ENCODE measurements at places on chromosomes 7 and 10.
A peak's percentile ranks its signal among the peaks of the same experiment; 100 is the strongest.

DNA sequence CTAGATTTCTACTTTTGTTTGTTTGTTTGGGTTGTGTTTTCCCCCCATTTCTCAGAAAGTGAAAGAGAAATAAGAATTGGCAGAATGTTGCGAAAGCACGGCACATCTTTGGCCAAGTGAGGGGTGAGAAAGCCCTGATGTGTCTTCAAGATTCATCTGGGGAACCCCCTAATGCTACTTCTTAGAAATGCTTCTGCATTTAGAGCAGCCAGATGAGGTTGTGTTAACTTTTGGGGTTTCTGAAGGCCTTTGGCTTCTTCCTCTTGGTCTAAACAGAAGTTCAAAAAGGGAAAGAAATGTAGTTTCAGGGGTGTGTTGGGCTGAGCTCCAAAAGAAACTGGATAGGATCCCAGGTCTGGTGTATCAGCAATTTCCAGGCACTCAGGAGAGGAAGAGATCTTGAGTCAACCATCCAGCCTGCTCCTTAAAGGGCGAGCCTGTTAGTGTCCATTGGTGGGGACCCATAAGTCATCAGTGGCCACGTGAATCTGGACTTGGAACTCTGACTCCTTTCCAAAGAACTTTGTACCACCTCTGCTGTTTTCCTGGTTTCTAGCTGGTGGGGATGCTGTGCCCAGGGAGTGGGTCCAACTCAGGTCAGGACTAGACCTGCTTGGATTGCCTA lies 6.5 kb downstream of the DUSP5 start:
- peak; percentile 66 for DNase-seq

DNA sequence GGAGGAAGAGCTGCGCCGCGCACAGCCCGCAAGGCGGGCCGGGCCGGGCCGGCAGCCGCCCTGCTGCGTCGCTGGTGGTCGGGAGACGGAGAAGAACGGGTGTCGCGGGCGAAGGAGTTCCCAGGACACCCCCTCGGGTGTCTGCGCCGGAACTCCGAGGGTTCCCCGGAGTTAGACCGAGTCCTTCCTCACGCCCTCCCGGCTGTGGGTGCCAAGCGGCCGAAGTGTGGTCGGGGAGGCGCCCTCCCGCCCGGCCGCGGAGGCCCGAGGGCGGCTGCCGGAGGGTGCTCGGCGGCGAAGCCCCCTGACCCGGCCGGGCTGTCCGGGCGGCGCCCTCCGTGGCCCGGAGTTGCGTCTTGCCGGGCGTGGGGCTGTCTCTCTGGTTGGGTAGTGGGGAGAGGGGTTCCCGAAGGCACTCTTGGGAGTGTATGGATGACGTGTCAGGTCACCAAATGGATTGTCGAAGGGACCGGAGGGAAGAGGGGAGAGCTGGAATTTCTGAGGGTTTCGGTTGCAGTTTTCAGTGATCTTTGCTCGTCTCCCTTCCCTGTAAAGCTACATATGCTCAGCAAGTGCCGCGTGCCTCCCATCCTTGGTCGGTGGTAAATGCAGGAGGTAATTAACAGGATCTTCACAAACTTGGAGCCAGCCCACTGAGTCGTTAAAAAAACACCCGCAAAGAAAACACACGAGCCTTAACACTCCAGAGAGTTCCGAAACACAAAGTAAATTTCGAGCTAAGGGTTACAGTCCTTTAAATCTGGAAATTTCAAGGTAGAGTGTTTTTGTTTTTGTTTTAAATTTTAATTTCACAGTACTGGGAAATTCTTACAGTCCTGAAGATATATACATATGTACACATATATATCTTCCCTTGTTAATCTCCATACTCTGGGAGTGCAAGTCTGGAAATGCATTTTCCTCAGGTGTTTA lies 871 bp downstream of the ST7 start:
- peak; percentile 63 for DNase-seq

DNA sequence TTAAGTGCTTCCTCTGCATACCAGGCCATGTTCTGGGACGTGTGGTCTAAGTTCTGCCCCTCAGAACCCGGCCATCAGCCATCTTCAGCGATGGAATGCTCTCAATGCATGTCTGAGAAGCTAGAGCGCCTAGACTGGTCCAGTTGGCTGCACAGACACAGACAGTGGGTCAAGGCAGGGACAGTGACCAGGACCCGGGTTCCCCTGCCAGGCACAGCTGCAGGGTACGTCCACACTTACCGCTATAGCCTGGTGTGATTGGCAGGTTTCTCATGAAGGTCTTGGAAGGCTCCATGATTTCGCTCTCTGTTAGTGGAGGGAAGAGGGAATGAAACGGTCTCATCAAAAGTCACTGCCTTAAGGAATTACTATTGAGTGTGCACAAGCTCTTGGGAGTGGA lies 47.3 kb downstream of the PNLIPRP2 start:
- no peak for DNase-seq

DNA sequence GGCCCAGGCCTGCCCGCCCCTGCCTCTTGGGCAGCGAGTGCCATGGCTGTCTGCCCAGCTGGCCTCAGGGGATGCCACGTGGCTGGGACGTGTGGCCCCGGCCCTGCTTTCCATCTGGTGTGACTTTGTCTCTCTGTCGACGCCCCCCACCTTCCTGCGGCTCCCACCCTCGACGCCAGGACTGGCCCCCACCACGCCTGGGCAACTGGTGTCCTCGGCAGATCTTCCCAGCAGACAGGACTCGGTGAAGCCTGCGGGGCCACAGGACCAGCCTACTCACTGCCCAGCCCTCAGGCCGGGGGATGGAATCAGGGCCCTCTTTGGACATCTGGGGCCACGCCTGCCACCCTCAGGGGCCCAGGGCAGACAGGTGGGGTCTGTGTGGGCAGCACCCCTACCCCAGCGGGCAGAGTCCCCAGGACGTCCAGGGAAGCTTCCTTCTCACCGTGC lies 55.1 kb downstream of the UNCX start:
- DNase-seq, result no peak

DNA sequence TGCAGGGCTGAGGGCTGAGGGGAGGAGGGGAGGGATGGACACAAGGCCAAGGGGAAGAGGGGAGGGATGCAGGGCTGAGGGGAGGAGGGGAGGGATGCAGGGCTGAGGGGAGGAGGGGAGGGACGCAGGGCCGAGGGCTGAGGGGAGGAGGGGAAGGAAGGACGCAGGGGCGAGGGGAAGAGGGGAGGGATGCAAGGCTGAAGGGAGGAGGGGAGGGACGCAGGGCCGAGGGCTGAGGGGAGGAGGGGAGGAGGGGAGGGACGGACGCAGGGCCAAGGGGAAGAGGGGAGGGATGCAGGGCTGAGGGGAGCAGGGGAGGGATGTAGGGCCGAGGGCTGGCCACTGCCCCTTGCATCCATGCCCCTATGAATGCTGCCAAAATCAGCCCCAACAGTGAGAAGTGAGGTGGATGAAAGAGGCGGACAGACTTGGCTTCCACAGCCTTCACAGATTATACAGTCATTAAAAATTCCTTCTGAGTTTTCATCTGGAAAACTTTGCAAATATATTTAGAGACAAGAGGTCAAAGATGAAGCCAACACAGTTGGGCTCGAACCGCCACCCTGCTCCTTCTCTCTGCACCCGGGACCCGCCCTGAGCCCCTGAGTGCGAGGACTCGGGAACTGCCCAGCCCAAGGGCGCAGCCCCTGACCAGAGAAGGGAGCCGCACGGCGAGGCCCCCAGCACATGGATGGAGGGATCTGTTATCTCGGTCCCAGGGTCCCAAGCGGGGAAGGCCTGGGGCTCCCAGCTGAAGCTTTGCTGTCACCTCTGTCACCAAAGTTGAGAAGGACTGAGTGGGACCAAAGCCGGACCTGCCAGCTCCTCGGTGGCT lies 65.8 kb downstream of the DIP2C start:
- no peak for DNase-seq

- no peak for DNase-seq
Observed at GRCh38 chr10:125551247-125551646, 131.7 kb downstream of the TEX36 start.

GRCh38 chr7:55066524-55066923 lies 47.7 kb downstream of the EGFR start:
- DNase-seq, result no peak

- no peak for DNase-seq
Observed at GRCh38 chr7:103325744-103326143, 18.8 kb downstream of the DNAJC2 start.

DNA sequence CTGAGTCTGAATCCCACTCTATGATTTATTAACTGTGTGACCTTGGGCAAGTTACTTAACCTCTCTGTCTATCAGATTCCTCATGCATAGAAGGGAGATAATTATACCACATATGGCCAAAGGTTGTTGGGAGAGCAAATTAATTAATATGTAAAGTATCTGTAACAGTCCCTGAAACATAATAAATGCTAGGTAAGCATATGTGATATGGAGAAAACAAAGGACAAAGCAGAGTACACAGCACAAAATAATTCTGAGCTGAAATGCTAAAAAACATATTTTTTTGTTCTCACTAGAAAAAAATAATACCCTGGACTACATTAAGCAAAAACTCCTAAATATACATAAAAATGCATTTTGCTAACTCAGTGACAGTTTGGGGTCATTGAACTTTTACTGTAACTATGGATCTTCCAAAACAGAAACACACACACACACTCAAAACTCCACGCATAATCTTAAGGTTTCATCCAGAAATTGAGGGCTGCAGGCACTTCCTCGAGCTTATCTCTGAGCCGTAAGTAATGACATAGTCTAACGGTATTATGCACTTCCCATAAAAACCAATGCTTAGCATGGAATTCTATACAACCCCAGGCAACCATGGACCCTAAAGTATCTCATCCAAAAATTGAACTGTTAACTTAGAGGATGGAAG lies 201.7 kb upstream of the PTN start:
- DNase-seq, result no peak

GRCh38 chr10:59868696-59869593 lies 37.4 kb downstream of the CCDC6 start:
- DNase-seq, result no peak

- DNase-seq, result no peak
Observed at GRCh38 chr10:68334672-68335467, 2.1 kb upstream of the PBLD start.

DNA sequence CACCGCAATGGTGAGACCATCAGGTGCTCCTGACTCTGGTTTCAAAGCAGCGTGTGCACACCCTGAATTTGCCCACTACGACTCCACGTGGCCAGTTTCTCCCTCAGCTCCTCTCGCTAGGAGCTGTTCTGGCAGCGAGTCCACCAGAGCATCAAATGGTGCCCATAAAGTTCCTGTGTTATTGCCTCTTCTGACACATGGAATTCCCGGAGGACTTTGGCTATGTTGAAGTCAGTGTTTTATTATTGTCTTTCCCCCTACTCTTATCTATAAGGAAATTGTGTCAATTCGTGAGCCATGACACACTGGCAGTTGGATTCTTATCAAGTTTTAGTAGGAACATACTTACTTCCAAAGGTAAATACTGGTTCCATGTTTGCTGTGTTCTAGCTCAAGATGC lies 53.9 kb upstream of the NPVF start:
- no peak for DNase-seq

GRCh38 chr7:44713141-44713540 lies 35.5 kb upstream of the ZMIZ2 start:
- no peak for DNase-seq

DNA sequence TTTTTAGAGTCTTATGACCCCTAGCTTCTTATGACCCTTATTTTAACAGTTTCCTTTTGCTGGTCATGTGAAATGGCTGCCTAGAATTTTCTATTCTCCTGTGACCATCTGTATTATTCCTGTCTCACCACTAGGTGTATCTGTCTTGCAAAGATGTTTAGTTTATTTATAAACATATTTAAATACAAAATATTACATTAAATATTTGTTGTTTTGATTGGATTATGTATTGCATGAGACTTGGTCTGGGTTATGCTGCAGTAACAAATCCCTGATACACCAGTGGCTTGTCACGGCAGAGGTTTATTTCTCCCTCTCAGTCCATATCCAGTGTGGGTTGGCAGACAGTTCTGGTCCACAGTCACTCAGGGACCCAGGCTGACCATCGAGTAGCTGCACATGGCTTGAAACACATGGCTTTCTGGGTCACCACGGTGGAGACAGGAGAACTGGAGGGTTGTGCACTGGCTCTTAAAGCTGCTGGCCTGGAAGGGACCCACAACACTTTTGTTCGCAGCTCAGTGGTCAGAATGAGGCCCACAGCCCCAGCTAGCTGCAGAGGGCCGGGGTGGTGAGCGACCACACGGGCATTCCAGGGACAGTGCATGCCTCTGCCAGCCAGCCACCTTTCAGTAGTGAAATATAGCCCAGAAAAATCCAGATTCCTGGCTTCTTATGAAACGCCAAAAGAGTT lies 7.4 kb downstream of the RASSF4 start:
- no peak for DNase-seq

GRCh38 chr7:157610671-157611295 lies 274.0 kb downstream of the DNAJB6 start:
- DNase-seq, result no peak

GRCh38 chr10:30456266-30456665 lies 22.3 kb downstream of the MAP3K8 start:
- DNase-seq, result no peak

GRCh38 chr10:111435871-111436270 lies 359.0 kb downstream of the ADRA2A start:
- no peak for DNase-seq

- DNase-seq, result no peak
Observed at GRCh38 chr7:8719102-8719501, 285.7 kb downstream of the NXPH1 start.

DNA sequence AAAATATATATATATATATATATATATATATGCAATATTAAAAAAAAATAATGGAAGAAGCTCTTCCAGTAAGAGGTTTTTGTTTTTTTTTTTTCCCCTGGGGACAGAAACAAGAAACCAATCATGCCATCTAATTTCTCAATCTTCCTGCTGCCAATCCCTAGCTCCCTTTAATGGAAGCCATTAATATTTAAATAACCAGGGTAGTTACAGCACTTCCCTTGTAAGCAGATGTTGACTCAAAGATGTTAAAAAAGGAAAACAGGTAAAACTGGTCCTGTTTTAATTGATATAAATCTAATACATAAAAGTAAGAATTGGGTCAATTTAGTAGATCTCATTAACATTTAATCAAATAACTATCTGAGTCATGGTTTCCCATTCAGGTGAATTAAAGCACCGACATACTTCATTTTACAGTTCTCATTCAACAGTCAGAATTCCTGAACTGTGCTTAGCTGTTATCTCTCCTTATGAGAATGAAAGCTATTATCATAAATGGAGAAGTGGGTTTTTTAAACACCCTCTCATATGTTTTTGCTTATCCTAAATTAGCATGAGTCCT lies 22.6 kb downstream of the CPVL start:
- DNase-seq, result no peak

GRCh38 chr10:95935429-95935828 lies 27.7 kb downstream of the CC2D2B start:
- DNase-seq, result no peak

GRCh38 chr10:69895759-69896158 lies 94.1 kb downstream of the COL13A1 start:
- DNase-seq, result peak; percentile 49

DNA sequence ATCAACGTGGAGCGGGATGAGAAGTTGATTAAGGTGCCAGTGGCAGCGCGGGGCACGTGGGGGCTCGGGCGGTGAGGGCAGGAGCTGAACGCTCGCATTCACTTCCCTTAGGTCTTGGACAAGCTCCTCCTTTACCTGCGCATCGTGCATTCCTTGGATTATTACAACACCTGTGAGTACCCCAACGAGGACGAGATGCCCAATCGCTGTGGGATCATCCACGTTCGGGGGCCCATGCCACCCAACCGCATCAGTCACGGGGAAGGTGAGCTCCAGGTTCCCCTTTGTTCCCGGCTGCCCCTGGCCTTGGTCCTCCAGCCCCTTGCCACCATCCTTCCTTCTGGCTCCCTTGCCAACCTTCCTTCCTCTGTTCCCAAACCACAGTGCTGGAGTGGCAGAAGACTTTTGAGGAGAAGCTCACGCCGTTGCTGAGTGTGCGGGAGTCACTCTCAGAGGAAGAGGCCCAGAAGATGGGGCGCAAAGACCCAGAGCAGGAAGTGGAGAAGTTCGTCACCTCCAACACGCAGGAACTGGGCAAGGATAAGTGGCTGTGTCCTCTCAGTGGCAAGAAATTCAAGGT lies 2.5 kb downstream of the UFSP1 start:
- DNase-seq, result no peak

All from AG09319 (cell line).